ENCODE measurements at places on chromosomes 5 and 9. TPM values are rescaled to one million over a fixed set of nuclear protein-coding genes. Genes with fewer than 3 reads are reported as not detected.

Gene TMEFF1
- total RNA-seq = 8.1 TPM

Gene DAP
- total RNA-seq = 41.1 TPM

Gene C9orf50
- not detected for total RNA-seq

Gene ANKRD34B
- not detected for total RNA-seq

Gene PPP1R26
- total RNA-seq = 16.6 TPM

Gene COL15A1
- not detected for total RNA-seq

Gene PCDHA9
- not detected for total RNA-seq

Gene HIGD2A
- total RNA-seq = 42.7 TPM

All from pulmonary artery endothelial cell (primary cell).